B cell (primary cell): ENCODE measurements at places on chromosomes 5 and 9.

DNA sequence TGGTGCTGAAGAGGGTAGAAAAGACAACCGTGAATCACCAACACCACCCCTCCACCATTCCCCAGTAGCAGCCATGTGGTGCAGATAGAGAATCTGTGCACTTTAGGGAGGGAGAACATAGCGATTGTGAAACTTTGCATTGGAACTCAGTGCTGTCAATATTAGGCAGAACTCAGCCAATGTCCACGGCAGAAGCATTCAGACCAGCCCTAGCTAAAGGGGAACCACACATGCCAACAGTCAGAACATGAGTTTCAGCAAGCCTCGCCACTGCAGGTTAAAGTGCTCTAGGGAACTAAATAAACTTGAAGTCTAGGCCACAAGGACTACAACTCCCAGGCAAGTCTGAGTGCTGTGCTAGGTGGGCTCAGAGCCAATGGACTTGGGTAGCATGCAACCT, 38.5 kb upstream of the DEPDC1B start:
- no peak for DNase-seq

DNA sequence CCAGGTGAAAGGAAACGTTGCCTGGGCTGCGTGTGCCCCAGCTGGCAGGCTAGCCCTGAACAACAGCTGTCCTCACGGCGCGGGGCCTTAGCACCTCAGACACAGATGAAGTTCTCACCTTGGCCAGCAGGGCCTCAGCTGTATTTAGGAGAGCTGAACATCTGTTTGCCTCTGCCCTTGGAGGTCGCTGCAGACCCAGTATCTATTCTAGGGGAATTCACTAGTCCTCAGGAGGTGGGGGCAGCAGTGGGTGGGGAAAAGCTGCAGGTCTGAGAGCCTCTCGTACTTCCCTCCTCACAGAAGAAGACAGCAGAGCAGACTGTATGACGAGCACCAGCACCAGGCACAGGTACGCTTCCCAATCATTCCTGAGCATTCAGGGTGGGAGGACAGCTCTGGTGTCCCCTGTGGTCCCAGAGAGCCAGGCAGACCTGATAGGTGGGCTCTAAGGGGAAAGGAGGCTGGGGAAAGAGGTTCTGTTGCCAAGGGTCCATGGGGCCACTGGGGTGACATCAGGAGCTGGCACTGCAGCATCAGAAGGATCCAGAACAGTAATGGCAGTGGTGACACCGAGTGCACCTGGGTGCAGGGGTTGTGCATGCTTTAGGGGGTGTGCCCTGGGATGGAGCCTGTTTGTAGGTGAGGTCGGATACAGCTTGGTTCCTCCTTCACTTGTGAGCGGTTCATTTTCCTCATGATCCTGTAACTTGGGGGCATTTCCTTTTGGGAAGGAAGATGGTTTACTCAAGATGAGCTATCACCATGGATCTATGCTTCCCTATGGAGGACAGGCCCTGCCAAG, 13.8 kb downstream of the CD74 start:
- peak; percentile 94 for DNase-seq

- no peak for DNase-seq
Measured at GRCh38 chr5:124602925-124603650, 143.4 kb downstream of the ZNF608 start.

GRCh38 chr5:156815988-156816599, 34.0 kb upstream of the PPP1R2B start:
- DNase-seq, result peak; percentile 15

DNA sequence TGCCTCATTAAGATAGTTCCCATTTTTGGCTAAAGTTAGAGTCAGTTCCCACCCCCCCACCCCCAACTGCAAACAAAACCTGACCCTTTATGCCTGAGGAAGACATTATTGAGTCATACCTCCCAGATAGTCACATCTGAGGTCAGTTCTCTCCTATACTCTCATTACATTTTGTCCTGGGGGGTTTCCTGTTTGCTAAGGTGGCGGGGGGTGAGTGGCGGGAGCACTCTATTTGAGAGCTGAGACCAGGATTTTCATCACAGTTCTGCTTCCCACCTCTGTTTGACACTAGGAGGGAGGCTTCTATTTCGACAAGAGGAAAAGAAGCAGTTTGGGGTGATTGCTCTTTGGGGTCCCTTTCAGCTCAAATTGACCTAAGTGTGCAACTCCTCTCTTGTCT, 59.4 kb upstream of the ICE1 start:
- DNase-seq, result no peak

- DNase-seq, result no peak
Measured at GRCh38 chr5:112116371-112116770, 302.7 kb downstream of the EPB41L4A start.

GRCh38 chr5:87278590-87279100, 11.0 kb downstream of the RASA1 start:
- DNase-seq, result no peak

DNA sequence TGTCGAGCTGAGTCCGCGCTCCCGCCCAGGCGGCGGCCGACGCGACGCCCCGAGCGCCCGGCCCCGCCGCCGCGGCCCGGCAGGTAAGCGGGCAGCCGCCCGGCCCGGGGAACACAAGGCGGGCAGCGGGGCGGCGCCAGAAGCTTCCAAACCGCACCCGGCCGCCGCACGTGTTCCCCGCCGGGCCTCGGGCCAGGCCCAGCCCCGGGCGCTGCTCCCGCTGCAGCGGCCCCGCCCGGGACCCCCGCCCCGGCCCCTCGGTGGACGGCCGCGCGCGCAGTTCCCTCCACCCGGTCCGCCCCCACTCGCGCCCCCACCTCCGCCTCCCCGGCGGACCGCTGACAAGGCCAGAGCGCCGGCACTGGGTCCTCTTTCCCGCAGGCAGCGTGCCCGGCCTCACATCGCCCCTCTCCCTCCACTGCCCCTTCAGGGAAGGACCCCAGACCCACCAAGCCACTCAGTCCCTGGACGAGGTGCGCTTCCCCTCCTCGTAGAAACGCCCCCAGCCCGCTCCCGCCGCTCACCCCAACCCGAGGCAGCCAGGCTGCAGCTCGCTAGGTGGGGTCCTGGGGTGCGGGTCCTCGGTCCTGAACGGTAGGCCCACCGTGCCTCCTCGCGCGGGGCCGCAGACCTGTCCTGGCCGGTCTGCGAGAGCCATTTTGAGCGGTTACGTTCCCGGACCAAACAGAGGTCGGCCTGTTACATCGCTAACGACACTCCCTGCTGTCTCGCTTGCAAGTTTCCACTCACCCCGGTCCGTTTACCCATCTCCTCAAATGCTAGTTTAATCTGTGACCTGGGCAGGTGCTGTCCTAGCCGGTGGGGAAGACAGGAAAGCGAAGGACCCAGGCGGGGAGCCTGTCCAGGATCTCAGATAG, 475 bp downstream of the WDR5 start:
- DNase-seq, result peak; percentile 48

GRCh38 chr5:130279386-130279785, 375.1 kb downstream of the CHSY3 start:
- DNase-seq, result no peak

GRCh38 chr9:5442400-5443011, 4.8 kb upstream of the PLGRKT start:
- DNase-seq, result peak; percentile 68

DNA sequence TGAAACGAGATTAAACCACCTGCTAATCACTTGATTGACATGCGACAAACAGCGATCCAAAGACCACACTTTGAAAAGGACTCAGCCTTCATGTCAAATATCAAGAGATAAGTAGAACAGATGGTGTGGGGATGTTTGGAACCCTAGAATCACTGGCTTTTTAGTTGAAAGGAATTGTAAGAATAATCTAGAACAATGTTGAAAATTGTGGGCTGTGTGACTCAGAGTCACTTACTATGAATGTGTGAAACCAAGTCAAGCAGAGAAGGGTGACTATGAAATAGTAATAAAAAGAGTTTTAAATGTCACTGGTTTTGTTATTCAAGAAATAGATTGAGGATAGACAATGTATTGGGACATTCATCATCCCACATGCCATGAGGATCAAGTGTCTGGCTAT, 14.1 kb upstream of the C1QTNF3 start:
- no peak for DNase-seq

DNA sequence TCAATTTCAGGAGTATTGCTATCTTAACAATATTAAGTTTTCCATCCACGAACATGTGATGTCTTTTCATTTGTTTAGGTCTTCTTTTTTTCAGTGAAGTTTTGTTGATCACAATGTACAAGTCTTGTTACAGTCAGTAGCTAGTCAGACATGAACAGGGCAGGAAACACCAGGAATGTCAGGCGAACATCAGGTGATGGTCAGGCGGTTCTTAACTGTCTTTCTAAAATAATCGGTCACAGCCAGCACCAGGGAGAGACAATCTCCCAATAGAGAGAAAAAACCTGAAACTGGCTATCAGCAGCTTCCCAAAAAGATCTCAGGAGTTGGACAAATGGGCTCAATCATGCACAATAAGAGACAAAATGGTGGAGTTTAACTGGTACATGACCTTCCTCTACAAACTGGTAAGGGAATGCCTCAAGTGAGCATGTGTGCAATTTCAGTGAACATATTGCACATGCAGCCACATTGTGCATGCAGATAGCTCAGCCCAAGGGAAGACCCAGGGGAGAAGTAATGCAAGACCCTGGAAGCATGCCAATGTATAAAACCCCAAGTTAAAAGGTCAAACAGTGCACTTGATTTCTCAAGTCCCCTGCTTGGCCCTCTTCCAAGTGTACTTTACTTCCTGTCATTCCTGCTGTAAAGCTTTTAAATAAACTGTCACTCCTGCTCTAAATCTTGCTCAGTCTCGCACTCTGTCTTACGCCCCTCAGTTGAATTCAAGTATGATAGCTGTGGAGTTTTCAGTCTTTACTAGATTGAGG, 176.1 kb upstream of the RASEF start:
- DNase-seq, result no peak

- DNase-seq, result peak; percentile 19
Measured at GRCh38 chr9:114153761-114154599, 1.4 kb upstream of the COL27A1 start.

- DNase-seq, result no peak
Measured at GRCh38 chr9:81575956-81576355, 113.4 kb downstream of the TLE1 start.

- no peak for DNase-seq
Measured at GRCh38 chr5:76383126-76383832, 19.8 kb upstream of the IQGAP2 start.

DNA sequence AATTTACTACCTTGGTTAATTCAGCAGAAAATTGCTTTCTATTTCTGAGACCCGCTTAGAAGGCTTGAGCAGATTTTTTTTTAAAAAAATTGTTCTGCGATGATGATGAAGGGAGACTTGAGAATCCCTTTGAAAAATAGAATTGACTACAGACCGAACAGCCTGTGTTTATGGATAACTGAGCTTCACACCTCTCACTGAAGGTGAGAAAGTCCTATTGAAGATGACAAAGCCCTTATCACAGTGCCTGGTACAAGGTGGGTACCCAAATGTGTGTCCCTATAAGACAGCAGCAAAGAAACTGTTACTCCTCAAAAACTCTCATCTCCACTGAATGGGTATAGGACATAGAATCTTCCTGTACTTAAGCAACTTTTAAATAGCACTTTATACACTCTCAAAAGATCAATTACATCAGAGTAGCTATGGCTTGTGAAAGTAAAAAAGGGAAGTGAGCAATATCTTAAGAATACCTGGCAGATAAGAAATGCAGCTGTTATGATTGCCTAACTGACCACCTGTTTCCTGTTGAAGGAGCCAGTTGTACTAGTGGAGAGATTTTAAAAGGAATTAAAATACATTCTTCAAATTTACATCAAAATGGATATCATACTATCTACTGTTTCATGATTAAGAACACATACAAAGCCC, 419.7 kb downstream of the CHSY3 start:
- DNase-seq, result peak; percentile 59

- DNase-seq, result no peak
Measured at GRCh38 chr5:115487168-115487567, 57.4 kb downstream of the FEM1C start.

DNA sequence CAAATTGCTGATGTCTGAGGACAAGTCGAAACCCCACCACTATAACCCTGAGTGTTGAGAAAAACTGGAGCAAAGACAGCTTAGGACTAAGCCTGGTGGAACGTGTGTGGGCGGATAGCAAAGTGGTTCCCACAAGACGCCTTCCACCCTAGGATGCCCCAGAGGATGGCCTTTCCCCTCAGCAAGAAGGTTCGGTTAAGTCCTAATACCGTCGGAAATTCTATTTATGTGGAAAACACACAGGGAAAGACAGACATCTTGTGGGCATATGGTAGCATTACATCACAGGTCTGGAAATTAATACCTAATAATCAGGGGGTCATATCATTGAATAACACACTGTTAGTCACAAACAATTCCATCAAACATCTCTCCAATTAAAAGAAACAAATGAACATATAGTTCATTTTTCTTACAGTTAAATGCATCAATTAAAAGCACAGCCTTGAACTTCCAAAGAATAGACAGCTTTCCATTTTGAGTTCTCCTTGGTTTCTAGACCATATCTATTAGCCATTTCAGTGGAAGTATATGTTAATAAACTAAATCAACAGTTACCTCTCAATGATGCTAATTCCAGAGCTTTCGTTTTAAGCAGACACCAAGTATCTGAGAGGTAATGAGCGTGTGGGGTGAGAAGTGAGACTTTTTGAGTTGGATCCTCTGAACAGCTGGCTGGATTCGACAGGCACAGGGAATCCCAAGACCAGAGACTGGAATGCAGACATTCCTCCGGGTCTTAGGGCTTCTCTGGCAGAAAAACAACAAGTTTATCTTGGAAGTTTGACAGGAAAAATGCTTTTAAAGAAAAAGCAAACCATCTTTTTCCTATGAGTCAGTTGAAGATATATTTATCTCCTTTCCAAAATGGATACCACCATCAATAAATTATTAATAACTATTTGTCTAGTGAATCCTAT, 2.9 kb upstream of the ICE1 start:
- DNase-seq, result peak; percentile 33

GRCh38 chr5:87048156-87048555, 219.5 kb upstream of the RASA1 start:
- DNase-seq, result no peak

- no peak for DNase-seq
Measured at GRCh38 chr5:125043781-125044391, 297.4 kb upstream of the ZNF608 start.

GRCh38 chr5:138981586-138981985, 106.5 kb upstream of the LRRTM2 start:
- DNase-seq, result no peak

- DNase-seq, result no peak
Measured at GRCh38 chr5:997001-997474, 11.6 kb upstream of the NKD2 start.

DNA sequence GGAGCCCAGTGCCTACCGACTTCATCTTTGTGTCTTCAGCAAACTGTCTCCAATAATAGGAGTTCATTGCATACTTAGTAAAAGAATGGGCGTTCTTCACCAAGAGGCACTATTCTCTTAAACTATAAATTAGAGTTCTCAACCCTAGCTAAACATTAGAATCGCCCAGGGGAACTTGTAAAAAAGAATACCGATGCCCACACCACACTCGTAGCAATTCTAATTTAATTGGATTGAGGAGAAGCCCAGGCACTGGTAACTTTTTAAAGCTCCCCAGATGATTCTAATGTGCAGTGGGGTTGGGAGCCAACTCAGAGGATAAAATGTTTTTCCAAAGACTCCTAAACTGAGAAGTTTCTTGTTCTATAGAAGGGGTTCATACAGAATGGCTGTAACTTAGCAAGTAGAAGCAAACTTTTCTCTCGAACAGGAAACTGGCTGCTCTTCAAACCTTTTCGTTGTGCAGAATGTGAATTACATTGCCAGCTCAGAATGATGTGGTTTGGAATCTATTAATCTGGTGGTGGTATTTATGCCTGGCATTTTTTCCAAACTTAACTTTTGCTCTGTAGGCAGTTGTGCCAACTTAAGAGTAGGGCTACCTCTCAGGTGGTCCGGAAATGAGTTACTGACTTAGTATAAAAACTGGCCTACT, 26.4 kb upstream of the NFIB start:
- DNase-seq, result no peak
